ENCODE measurements at places on chromosomes 2 and 18.

DNA sequence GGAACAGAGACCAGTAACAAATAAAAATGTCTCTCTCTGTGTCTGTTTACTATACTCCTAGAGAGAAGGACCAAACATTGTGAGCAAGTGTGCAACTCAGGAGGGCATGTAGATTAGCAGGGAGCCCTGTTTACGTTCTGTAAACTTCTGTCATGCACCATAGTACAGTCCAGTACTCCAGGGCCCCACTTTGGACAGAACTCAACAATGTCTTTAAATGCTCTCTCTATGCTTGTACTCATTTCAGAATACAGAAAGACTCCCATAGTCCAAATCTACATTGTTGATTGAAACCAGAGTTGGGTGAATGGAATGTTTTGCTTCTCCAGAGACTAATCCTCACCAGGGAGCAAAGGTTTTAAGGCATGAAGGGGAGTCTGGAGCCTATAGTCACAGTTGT, 934.8 kb downstream of the NRXN1 start:
- no peak for DNase-seq

- DNase-seq, result no peak
These were observed 414.3 kb downstream of the MEIS1 start for GRCh38 chr2:66849153-66849755.

- DNase-seq, result no peak
These were observed 1.4 kb upstream of the XRCC5 start for GRCh38 chr2:216107760-216108159.

DNA sequence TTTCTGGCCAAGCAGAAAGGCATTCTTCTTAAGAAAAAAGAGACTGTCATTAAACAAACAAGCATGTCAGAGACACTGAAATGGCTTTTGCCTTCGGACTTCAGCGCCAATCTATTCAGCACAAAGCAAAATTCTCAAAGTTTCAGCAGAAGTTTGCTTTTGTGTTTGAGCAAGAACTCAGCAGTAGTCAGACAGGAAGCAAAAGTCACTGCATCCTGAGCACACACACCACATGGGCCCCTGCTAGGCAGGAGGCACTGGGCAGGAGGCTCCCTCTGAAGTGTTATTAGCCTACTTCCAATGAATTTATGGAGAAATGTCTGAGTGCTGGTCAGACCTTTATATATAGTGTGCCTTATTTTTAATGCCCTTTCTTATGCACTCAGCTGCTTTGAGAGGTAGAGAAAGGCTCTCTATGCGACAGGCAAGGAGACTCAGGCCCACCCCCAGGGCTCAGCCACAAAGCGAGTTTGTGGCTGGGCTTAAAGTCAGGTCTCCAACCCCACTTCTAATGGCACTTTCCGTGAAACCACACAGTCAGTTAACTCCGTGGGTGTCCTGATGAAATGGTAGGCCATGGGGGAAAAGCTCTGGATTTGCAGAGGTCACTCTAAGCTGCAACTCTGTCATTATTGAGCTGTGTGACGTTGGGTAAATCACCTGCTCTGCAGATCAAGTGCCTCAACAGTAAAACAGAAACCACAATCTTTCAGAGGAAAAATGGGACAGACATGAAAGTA, 161.0 kb upstream of the TMEM200C start:
- DNase-seq, result no peak

DNA sequence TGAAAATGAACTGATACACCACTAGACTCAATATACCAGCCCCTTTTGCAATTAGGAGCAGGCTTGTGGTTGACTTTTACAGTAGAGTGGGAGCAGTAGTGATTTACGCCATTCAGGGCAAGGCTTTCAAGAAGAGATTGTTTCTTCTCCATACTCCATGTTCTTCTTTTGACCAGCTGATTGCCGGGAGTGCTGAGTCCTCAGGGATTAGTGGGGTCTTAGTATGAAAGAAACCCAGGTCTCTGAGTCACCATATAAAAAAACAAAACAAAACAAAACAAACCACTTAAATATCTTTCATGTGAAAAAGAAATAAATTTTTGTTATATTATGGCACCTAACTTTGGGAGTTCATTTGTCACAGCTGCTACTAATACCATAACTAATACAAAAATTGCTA, 465.6 kb upstream of the TRIB2 start:
- no peak for DNase-seq

DNA sequence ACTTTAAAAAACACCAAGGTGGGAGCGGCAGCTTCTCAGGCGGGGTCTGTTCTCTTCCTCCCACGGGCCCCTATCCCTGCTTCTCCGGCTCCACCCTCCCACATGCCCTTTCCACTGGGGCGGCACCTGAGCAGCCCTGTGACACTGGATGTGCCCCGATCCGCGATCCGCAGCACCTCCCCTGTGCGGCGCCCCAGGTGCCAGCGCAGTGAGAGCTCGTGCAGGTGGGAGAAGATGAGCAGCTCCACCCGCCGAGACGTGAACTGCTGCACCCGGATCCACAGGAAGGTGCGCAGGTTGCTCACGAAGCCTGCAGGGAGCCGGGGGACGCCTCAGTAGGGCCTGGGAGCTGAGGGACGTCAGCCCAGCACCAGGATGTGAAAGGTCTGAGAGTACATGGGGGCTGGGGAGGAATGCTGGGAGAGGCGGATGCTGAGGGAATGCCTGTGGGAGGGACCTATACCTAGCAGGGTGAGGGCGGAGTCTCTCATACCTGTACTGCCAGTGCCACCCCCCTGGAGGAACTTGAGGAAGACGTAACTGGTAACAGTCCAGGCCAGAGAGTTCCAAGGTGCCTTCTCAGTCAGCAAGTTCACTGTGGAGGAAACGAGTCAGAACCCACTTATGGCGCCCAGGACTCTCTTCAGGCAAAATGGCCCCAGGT, 2.8 kb downstream of the ABCB6 start:
- no peak for DNase-seq

- no peak for DNase-seq
These were observed 131.8 kb downstream of the TWIST2 start for GRCh38 chr2:238979636-238980035.

DNA sequence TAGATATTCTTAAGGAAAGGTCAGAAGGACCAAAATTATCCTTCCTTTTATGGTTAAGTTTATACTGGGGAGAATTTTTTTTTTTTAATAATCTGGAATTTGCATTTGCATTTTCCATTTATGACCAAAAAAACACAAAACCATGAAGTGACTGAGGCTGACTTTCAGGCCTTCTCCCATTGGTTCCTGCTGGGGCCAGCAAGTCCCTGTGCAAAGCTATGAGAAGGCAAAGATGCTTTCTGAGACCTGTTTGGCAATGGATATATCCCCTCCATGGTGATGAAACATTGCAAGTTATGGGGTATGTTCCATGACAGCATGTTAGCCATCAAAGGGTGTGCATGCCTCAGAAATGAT, 60.8 kb downstream of the KIAA2012 start:
- DNase-seq, result no peak

- DNase-seq, result no peak
These were observed 11.4 kb downstream of the FHOD3 start for GRCh38 chr18:36308711-36309435.

DNA sequence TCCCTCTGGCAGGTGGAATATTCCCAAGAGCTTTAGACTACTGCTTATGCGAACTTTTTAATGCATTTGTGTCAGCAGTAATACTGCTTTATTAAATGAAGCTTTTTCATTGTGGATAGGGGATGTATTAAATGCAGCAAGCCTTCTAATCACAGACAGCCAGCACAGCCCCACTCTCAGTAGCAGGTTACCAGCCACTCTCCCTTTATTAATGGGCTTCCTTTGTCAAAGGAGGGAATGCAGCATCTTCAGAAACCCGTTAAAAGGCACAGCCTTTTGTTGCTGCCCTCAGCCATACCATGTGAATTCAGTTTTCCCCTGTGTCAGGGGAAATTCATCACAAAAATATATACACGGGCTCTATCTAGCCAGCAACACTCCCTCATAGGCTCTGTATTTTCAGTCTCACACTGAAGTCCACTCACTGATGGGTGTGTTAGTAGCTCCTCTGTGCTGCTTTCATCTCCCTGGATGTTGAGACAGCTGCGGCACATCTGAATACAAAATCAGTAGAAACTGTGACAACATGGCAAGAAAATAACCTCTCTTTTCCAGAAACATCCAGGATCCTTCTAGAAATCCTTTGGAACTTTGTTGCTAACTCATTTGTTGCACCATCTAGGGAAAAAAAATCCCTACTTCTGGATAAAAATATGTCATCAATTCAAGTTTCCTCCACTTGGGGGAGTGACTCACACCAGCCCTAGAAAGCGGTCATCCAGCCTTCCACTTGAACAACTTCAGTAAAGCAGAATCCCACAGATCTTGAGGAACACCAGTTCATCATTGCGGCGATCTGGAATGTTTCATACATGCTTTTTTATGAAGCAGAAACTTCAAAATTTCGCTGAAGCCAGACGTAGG, 48.4 kb downstream of the LRRTM1 start:
- DNase-seq, result no peak

- DNase-seq, result no peak
These were observed 53.9 kb downstream of the FN1 start for GRCh38 chr2:215382011-215382410.

- DNase-seq, result no peak
These were observed 17.7 kb downstream of the ST6GAL2 start for GRCh38 chr2:106868275-106868674.

DNA sequence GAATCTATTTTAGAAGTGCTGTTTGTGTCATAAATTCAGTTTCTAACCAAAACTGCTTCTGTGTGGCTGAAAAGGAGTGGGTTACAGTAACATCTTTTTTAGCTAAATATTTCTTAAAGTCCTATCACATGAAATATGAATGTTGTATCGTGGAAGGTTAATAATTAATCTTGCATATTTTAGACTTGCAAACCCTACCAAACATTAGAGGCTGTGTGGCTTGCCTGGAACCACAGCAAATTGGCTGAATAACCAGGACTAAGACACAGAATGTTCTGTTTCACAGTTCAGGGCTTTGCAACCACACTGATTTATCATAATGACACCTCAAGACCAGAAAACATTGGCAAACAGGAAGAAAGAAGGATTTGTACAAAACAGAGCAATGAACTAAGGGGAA, 208.9 kb upstream of the CNTNAP5 start:
- DNase-seq, result no peak

DNA sequence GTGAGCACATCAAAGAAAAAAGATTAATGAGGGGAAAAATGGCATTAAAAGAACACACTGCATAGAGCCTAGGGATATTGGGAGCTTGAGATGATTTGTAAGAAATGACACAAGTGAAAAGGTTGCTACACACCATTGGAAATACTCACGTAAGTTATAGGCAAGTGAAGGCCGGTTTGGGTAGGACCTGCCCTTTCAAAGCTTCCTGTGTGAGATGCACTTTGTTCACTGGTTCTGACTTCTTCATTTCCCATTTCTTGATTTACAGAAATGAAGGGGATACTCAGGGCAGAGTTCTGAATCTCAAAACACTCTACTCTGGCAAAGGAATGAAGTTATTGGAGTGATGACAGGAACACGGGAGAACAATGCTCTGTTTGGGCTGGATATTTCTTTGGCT, at the start of gene IL18RAP:
Gene IL18RAP, plus strand, starts transcription at position 251 of the 400 bp plus-strand sequence. Its CDS starts 118 bp downstream, at position 369.
- no peak for DNase-seq

DNA sequence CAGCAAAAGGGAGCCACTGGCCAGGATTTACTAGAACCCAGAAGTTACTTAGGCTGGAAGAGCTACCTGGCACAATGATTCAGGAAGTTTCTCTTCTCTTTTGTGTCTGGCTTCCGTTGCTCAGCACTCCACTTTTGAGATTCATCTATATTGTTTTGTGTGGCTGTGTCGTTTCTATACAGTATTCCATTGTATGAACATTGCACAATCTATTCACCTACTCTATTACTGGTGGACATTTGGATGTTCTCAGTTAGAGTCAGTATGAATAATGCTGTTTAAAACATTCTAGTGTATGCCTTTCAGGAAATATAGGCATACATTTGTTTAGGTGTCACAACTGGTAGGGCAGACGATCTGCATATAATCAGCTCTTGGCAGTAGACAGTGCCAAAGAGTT, 36.3 kb upstream of the EPHA4 start:
- DNase-seq, result no peak

GRCh38 chr2:235194351-235194750, 242.5 kb downstream of the SH3BP4 start:
- no peak for DNase-seq

- DNase-seq, result no peak
These were observed 140.4 kb downstream of the CTIF start for GRCh38 chr18:48679236-48679635.

DNA sequence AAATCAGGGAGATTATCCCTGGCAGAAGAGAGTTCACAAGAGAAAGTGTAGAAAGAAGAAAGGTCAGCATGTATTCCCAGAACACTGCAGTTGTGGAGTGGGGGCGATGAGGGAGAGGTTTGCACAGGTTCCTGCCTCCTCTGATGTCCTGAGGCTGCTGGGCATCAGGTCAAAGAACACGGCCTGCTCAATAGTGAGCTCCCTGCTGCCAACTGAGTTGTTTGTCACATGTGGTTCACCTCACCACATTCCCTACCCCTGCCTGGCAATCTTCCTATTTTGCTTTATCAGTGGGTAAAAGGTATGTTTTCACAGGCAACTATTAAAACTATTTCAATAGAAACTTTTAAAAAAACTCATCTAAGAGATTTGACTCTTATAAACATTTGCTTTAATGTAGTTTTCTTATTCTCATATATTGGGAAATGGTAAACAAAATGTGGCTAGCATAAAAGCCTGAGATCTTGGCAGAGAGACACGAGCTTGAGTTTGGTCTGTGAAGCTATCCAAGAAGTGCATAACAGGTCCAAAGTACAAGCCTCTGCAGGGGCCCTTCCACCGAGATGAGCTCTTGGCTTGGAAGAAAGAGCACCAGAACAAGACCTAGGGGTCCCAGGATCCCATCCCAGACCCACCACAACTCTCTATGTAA, 123.9 kb upstream of the SRD5A2 start:
- DNase-seq, result no peak

GRCh38 chr18:79515944-79516351, 120.2 kb downstream of the NFATC1 start:
- no peak for DNase-seq

- peak; percentile 16 for DNase-seq
These were observed at the start of gene SPIRE1 for GRCh38 chr18:12657684-12658425. SPIRE1 (minus strand) TSS chr18:12658107; CDS start chr18:12657866, 241 bp downstream.

GRCh38 chr2:74740741-74741431, 86.8 kb downstream of the SEMA4F start:
- DNase-seq, result no peak

DNA sequence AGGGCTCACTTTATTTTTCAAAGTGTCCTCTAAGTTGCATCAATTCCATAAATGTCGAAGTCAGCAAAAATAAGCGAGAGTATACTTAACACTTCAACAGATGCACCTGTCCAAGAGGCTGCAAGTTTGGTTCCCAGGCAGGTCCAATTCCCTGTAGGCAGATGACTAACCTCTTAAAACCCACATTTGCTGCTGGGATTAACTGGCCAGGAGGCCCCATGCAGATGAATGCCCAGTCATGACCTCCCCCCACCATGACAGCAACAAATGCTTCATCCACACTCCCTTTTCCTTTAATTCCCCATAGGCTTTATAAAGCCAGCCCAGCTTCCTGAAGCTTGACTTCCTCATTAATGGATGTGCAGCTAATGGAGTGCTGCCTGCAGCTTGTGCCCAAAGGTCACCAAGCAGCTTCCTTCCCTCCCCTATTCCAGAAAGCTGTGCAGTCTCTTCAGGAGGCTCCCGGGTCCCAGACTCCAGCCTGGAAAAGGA, 35.7 kb downstream of the REEP1 start:
- no peak for DNase-seq

GRCh38 chr2:5691221-5691984, 781 bp upstream of the SOX11 start:
- DNase-seq, result no peak

GRCh38 chr18:13726972-13727331, 479 bp downstream of the RNMT start:
- DNase-seq, result no peak

All from activated CD4-positive, alpha-beta T cell treated with anti-CD3 and anti-CD28 coated beads, Interleukin-2, amount 50 U/mL, for 4 hours (primary cell).